GM23248 (cell line): ENCODE measurements at places on chromosomes 5 and 9. TPM values are rescaled to one million over a fixed set of nuclear protein-coding genes. Genes with fewer than 3 reads are reported as not detected.

DNA sequence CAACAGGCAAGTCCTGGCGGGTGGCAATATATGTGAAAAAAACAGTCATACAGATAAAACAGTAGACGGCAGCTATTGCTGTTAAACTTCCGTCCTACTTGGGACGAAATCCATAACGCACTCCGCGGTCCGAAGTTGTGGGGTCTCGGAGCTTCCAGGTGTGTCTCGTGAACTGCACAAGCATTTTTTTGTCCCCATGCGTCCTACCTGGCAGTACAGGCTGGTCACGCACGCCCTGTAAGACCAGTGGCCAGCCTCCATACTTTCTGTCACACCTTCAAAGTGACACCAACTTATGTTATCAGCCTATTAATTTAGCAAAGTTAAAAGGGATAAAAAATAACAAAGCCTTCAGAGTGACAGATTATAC, 51.3 kb downstream of the TGFBI start:
- DNase-seq: no peak

DNA sequence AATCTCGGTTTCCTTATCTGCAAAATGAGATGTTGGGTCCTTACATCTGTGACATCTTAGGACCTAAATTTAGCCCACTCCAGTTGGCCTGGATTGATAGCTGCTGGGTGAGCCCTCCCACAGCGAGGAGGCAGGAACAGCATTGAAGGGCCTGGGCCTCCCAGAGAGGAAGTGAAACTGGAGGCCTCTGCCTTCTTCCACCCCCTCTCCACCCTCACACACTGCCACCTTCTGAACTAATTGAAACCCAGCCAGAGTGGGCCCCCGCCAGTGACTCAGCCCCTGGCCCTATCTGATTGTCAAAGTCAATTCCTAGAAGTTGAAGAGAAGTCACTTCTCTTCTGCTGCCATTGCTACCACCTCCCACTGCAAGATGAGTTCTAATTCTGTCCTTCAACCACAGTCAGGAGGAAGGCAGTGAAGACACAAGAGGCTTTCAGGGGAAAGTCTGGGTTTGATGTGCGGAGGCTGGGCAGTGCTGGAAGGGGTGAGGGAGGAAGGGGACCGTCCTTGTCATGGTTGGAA, 55.2 kb upstream of the NEK6 start:
- no peak for DNase-seq

Gene ECSCR
- not detected in 2 replicates for total RNA-seq

Gene LCN1
- total RNA-seq: not detected in 2 replicates
